Stimulated activated CD4-positive, alpha-beta T cell treated with anti-CD3 and anti-CD28 coated beads, Interleukin-12 subunit alpha, Interleukin-12 subunit beta, amount 100 ng/mL, for 4 hours (primary cell): ENCODE measurements at places on chromosomes 7 and 10.
A peak's percentile ranks its signal among the peaks of the same experiment; 100 is the strongest.

DNA sequence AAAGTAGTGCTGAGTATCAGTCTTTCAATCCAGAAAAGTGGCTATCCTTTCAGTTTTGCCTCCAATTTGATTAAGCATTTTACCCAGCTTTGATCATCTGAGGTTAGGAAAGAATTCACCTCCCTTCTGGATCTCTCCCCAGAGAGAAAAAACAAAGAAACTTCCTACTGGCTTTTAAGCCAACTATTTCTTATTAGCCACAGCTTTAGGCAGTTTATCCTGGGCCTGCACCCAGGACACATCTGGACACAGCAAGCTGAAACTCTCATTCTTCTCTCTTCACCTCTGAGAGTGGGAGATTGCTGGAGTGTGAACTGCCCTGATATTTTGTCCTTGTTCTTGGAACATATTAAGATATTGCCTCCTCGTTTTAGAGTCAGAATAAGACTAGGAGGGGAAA lies 43.5 kb upstream of the LSM8 start:
- no peak for DNase-seq

- no peak for DNase-seq
Observed at GRCh38 chr7:29139191-29139590, 7.1 kb downstream of the CPVL start.

DNA sequence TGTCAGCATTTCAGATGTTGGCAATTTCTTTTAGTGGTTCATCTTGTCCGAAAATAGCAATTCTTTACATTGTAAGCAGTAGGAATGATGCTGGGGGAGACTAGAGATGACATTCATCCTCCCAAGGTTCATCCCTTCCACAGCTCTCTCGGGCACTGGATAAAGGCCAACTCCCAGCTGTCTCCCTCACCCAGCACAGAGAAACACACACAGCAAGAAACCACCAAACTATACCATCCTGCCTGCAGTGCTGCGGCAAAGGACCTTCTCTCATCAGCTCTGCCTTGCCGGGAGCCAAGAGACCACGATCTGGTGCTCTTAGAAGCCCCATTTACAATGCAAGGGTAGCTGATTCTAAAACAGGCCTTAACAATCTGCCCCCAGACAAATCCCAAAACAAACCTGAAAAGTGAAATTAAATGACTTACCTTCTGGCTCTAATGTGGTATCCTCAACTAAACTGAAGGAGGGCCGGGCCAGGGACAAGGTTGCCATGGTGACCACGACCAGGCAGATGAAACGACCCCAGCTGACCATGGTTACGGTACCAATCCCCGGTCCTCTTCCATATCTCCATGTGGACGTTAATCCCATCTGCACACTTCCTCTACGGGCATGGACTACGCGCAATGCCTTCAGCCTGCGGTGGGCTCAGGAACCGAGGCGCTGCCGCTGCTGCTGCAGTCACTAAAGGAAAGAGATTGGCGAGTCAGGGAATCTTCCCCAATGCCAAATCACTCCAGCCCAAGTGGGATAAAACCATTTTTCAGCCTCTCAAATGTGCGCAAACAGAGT lies 4.8 kb downstream of the FGFR2 start:
- no peak for DNase-seq

- DNase-seq: no peak
Observed at GRCh38 chr10:8159341-8160165, 105.1 kb downstream of the GATA3 start.

DNA sequence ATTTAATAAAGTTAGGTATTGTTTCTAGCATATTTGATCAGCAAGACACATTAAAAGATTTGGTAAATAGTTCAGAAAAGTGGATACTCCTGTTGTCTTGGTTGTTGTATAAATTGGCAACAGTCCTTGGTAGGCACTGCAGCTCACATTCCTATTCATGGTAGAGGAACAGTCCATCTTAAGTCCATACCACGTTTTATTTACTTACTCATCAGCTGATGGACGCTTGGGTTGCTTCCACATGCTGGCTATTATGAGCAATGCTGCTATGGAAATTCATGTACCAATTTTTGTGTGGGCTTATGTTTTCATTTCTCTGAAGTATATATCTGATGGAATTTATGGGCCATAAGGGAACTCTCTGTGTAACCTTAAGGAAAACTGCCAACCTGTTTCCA lies 43.3 kb downstream of the C10orf120 start:
- DNase-seq: no peak

- no peak for DNase-seq
Observed at GRCh38 chr7:155534691-155535090, 11.7 kb downstream of the CNPY1 start.

DNA sequence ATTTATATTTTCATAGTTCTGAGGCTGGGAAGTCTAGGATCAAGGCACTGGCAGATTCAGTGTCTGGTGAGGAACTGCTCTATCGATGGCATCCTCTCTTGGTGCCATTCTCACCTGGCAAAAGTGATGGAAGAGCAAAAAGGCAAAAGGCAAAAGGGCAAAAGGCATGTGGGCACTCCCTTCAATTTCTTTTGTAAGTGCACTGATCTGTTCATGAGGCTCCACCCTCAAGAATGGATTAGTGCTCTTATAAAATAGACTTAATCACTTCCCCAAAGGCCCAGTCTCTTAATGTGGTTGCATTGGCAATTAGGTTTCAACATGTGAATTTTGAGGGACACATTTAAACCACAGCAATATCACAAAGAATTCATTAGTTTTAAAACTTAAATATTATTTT lies 16.1 kb downstream of the TAS2R60 start:
- no peak for DNase-seq

DNA sequence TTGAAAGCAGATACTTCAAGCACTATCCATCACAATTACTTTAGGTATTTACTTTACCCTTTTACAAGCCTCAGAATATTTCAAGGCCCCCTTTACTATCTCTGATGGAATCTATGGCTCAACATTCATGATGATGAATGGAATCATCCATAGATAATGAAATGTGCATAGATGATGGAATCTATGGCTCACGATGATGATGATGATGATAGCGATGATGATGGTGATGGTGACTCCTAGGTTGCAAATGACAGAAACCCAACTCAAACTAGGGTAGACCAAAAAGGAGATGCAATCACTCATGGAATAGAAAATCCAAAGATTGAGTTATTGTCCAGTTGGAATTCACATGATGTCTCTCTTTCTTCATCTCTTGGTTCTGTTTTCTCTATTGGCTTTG lies 55.7 kb downstream of the NEBL start:
- no peak for DNase-seq

- DNase-seq: peak; percentile 40
Observed at GRCh38 chr7:50393076-50393475, 57.1 kb downstream of the FIGNL1 start.
